ENCODE measurements at places on chromosomes 6 and 20. TPM values are rescaled to one million over a fixed set of nuclear protein-coding genes. Genes with fewer than 3 reads are reported as not detected.

GRCh38 chr20:3716195-3716834 is 3.9 kb upstream of the SIGLEC1 start:
- H3K27me3 ChIP-seq: peaks cover 4% of the 10 kb centered on the region
- H3K27ac ChIP-seq: no peak overlapping the region
- peak; percentile 65 for DNase-seq
- peaks cover 3% of the 10 kb centered on the region for H3K36me3 ChIP-seq
- no peak overlapping the region for H3K4me3 ChIP-seq
- H3K4me1 ChIP-seq: peaks cover 5% of the 10 kb centered on the region

DNA sequence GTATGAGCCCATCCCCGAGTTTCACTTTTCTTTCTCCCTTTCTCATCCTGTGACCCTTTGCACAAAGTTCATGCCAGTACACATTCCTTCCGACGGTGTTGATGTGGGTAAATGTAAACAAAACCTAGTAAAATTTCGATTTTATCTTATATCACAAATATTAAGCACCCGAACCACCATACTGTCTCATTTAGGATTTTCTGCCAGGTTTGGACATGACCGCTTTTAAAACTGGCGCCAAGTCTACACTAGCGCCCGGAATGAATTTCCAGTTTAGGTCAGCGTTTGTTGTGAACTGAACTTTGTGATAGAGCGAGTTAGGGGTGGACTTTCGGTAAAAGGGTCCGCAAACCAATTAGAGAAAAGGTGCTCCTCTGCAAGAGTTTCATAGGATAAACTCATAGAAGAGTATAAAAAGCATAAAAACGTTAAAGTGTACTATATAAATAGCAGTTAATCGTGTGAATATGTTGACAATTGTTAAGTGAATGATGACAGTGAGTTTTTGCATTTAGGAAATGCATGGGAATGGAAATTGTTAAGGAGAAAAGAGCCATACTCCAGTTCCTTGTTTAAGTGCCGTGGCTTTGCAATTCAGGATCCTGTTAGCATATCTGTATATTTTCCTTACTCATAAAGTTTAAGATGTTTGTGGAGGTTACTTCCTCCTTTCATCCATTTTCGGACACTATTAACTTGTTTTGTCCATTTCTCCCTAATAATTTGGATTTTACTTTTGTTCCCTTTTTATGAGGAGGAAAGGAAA is 937 bp downstream of the AKAP7 start:
- H3K4me3 ChIP-seq: peak overlapping the region; percentile 96
- DNase-seq: no peak
- peaks cover 4% of the 10 kb centered on the region for H3K36me3 ChIP-seq
- peaks cover 14% of the 10 kb centered on the region for H3K4me1 ChIP-seq

GRCh38 chr6:142014515-142014914 is 118.2 kb upstream of the GJE1 start:
- H3K27ac ChIP-seq: peak overlapping the region; percentile 86
- peaks cover 16% of the 10 kb centered on the region for H3K4me1 ChIP-seq
- H3K27me3 ChIP-seq: peaks cover 3% of the 10 kb centered on the region
- peak; percentile 15 for DNase-seq

- H3K4me1 ChIP-seq: peaks cover 7% of the 10 kb centered on the region
- no peak overlapping the region for H3K27ac ChIP-seq
- DNase-seq: no peak
These were observed 205.5 kb downstream of the MMUT start for GRCh38 chr6:49257549-49257948.

- H3K4me1 ChIP-seq: peaks cover 2% of the 10 kb centered on the region
- no peak overlapping the region for H3K4me3 ChIP-seq
- H3K36me3 ChIP-seq: peaks cover 39% of the 10 kb centered on the region
- H3K27me3 ChIP-seq: no peaks in the 10 kb centered on the region
- DNase-seq: no peak
These were observed 22.4 kb downstream of the SYNCRIP start for GRCh38 chr6:85620308-85620707.

GRCh38 chr6:152402791-152403190 is 234.4 kb downstream of the SYNE1 start:
- no peak for DNase-seq
- no peaks in the 10 kb centered on the region for H3K27me3 ChIP-seq
- no peaks in the 10 kb centered on the region for H3K36me3 ChIP-seq
- no peak overlapping the region for H3K4me3 ChIP-seq

Gene FAM83C
- total RNA-seq: not detected

Gene LST1
- total RNA-seq: 1.7 TPM

Gene PTPRK
- total RNA-seq: 47.3 TPM

Gene PHACTR2
- 181 TPM for total RNA-seq

Data from endothelial cell (in vitro differentiated cells).